ENCODE measurements at places on chromosomes 7 and 10.

- peak; percentile 8 for DNase-seq
These were observed 66.6 kb upstream of the NOBOX start for GRCh38 chr7:144470078-144470477.

- DNase-seq: no peak
These were observed 35.5 kb upstream of the RNF32 start for GRCh38 chr7:156604836-156605695.

DNA sequence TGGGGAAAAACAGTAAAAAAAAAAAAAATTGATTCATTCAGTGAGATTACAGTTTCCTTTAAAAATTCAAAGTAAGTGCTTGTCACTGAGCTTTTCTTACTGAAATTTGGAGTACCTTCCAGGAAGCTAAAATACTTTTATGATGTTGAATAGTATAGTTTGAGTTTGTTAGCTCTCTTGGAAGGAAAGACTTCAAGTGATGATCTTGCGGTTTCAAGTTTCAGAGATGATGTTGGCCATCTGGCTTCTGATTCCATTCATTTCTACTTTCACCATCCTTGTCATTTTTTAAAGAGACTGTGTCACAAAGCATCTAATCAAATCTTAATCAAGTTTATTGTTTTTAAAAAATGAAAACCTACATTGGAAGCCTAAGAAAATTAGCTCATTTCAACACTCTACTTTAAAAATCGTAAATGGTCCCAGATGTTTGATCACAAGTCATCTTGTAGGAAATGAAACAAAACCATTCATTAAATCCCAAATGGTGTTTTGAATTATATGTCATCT lies 4.9 kb upstream of the HERPUD2 start:
- DNase-seq: no peak

GRCh38 chr10:58704671-58705141 lies 192.0 kb downstream of the BICC1 start:
- peak; percentile 44 for DNase-seq

- DNase-seq: no peak
These were observed 562 bp downstream of the TMEM243 start for GRCh38 chr7:87218796-87219544.

All from stromal cell of bone marrow (primary cell).